ENCODE measurements at places on chromosomes 3 and 15.

DNA sequence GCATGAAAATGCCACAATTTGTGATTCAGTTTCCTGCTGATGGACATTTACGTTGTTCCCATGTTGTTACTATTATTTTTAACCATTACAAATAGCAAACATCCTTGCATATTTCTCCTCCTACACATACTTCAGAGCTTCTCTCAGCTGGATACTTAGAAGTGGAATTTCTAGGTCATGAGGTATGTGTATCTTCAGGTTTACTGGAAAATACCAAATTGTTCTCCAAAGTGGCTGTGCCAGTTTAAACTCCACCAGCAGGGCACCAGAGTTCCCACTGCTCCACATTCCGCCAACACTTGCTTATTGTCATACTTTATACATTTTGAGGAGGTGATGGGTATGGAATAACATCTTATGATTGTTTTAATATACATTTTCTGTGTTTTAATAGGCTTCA lies 45.7 kb downstream of the PRR23E start:
- no peak for DNase-seq

- DNase-seq = no peak
Observed at GRCh38 chr3:69781593-69781992, 42.3 kb downstream of the MITF start.

- no peak for DNase-seq
Observed at GRCh38 chr3:135803028-135803692, 162.4 kb upstream of the PPP2R3A start.

DNA sequence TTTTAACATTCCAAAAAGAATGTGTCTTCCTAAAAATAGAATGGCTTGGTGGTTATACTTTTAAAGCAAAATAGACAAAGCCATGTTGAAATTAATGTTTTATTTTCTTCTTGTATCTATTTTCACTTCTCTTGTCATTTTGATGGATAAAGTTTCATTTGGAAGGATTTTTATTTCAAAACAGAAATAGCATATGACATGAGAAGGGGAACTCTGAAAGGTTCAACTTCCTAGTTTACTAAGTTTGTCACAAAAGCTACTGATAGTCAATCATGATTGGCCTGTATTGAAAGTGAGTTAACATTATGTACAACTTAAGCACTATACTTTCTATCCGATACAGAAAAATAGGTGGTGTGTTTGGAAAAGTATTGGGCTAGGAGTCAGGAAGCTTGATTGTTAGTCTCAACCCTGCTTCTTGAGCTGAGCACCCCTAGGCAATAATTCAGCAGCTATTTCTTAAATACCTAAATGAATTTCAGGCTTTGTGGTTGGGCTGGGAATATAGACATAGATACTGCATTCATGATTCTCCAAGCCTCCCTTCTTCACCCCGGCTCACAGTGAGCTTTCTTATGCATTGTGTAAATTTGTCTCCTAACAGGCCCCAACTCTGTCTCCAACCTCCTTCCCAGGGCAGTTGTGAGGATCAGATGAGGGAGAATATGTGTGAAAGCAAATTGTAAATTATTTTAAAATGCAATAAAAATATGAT lies 46.9 kb upstream of the CSPG4 start:
- DNase-seq = no peak

DNA sequence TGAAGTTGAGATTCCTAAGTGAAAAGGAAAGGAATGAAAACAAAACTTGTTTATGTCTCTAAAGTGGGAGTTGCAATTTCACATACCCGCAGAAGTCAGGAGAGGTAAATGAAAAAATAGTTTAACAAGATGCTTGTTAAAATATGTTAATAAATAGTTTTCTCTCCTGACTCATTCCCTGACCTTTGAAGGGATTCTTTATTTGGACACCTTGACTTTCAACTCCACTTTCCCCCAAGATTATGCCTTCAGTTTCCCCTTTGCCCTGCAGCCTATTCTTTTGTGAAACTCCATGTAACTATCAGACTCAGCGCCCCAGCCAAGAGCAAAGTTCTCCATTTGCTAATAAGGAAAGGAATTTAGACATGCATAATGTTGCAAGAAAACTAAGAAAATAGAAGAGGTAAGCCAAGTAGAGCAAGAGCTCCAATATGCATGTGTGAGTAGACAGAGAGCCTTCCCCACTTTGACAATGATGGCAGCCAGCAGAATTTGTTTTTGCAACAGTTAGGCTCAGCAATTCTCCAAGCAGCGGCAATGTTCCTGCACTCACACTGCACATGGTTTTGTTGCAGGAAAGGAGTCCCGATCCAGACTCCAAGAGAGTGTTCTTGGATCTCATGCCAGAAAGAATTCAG lies 61.2 kb downstream of the CD200 start:
- DNase-seq = no peak

GRCh38 chr3:52458770-52459545 lies 3.6 kb downstream of the NISCH start:
- no peak for DNase-seq

DNA sequence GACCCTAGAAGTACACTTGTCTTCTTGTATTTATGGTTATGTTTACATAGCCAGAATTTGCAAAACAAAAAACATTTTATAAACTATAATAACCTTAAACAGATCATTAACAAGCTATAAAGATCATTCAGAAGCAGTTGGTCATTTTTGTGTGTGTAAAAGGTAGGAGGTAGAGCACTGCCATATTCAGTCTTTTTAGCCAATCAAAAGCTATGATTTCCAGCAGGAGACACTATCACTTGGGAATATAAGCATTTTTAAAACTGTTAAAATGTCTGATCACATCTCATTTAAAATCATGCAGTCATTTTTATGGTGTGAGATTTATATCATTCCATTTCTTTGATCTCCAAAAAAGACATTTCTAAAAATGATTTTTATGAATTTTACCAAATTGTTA lies 42.6 kb upstream of the ATP2C1 start:
- DNase-seq = no peak

DNA sequence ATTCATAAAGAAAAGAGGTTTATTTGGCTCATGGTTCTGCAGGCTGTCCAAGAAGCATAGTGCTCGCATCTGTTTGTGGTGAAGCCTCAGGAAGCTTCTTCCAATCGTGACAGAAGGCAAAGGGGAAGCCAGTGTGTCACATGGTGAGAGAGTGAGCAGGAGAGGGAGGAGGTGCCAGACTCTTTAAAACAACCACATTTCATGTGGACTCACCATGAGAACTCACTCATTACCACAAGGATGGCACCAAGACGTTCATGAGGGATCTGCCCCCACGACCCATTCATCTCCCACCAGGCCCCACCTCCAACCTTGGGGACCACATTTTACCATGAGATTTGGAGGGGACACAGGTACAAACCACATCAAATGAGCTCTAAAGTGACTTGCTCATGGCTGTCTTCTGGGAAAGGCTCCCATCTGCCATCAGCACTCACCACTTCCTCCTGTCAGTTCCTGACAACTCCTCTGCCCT lies 327.3 kb upstream of the TLE3 start:
- no peak for DNase-seq

DNA sequence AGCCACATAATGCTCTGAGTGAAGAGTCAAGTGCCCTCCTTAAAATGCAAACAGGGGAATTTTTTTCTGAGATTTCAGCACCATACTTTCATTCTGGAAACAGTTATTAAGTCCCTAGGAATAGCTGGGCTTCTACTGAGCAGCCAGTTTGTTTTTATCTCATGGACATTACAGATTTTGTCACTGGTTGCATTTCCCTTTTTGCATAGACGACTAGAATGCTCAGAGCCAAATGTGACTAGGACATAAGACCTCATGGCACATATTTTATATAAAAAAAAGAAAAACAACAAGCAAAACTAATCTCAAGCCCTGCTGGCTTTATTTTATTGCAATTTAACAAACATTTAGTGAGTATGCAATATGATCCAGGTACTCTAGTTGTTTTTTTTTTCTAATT lies 112.7 kb upstream of the NANOGP8 start:
- no peak for DNase-seq

- no peak for DNase-seq
Observed at GRCh38 chr15:99247062-99247461, 2.3 kb downstream of the TTC23 start.

- DNase-seq = no peak
Observed at GRCh38 chr15:40312370-40313158, 4.8 kb upstream of the PLCB2 start.

DNA sequence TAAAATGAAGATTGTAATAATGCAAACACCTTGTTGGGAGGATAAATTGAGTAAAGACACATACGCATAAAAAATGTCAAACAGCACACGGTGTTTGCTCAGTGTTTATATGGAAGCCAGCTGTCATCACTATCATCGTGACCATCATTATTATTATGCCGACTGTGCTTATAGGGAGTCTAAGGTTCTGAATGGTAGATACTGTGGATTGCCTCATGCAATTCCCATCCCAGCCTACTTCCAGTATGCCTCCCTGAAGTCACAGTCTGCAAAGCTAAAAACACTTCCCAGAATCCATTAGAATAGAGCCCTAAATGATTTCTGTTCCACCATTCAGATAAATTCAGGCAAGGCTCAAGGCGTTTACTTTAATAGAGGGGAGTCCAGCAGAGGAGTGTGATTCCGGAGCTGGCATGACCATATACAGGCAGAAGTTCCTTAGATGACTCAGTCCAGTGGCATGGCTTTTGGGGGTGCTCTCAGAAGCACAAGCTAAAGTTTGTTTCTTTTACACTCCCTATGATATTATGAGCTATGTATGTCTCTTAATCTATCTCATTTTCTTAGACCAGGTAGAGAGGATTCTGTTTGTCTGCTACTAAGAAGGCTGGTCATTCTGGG lies 148.7 kb downstream of the MEX3B start:
- no peak for DNase-seq

GRCh38 chr3:70861855-70862254 lies 549.4 kb upstream of the MDFIC2 start:
- DNase-seq = no peak

- no peak for DNase-seq
Observed at GRCh38 chr3:48268381-48268935, 27.6 kb downstream of the ZNF589 start.

DNA sequence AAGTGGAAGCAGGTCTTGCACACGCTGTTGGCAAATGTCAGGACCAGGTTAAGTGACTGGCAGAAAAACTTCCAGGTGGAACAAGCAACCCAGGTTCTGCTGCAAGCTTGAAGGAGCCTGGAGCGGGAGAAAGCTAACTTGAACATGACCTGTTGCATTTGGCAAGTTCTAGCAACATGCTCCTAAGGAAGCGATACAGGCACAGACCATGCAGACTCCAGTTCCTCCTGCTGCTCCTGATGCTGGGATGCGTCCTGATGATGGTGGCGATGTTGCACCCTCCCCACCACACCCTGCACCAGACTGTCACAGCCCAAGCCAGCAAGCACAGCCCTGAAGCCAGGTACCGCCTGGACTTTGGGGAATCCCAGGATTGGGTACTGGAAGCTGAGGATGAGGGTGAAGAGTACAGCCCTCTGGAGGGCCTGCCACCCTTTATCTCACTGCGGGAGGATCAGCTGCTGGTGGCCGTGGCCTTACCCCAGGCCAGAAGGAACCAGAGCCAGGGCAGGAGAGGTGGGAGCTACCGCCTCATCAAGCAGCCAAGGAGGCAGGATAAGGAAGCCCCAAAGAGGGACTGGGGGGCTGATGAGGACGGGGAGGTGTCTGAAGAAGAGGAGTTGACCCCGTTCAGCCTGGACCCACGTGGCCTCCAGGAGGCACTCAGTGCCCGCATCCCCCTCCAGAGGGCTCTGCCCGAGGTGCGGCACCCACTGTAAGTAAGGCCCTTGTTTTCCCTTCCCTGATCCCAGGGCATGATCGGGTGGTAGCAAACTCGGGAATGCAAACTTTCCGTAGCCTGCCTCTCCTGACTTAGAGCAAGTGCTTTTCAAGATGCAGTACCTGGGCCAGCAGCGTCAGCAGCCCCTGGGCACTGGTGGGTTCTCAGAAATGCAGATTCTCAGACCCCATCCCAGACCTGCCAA lies 759 bp downstream of the GALNT15 start:
- peak; percentile 36 for DNase-seq

GRCh38 chr15:87669846-87670245 lies 586.7 kb downstream of the NTRK3 start:
- DNase-seq = no peak

DNA sequence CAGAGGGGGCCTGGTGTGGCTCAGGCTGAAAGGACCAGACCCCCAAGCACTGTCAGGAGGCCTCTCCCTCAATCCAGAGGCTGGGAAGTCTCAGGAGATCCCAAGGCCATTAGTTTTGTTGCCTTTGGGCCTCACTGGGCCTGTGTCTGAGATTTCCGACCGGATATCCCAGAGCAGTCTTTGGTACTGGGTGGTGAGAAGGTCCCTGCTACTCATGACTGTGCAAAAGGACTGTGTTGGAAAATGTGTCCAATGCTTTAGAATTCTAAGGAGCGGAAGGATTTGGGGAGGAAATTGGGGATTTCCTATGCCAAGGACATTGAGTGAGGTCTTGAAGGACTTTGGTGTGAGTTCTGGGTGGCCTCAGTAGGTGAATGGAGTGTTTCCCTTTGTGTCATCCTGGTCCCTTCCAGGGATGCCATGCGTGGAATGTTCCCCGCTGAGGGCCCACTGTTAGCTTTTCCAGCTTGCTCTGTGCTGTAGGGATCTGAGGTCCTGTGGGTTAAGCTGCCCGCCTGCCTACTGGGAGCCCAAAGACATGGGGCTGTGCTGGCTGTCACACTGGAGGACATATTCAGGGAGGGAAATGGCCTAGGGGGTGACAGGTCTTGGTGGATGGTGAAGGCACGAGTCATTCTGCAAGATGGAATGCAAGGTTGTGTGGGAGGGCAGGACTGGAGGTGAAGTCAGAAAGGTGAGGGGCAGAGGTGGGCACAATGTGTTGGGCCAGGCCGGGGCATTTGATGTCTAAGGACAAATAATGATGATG lies 16.4 kb downstream of the SMAD6 start:
- DNase-seq = no peak

- no peak for DNase-seq
Observed at GRCh38 chr3:89173546-89173945, 66.1 kb downstream of the EPHA3 start.

GRCh38 chr3:160641665-160642309 lies 35.2 kb upstream of the ARL14 start:
- DNase-seq = no peak

- no peak for DNase-seq
Observed at GRCh38 chr3:162769564-162769963, 1273.0 kb downstream of the OTOL1 start.

DNA sequence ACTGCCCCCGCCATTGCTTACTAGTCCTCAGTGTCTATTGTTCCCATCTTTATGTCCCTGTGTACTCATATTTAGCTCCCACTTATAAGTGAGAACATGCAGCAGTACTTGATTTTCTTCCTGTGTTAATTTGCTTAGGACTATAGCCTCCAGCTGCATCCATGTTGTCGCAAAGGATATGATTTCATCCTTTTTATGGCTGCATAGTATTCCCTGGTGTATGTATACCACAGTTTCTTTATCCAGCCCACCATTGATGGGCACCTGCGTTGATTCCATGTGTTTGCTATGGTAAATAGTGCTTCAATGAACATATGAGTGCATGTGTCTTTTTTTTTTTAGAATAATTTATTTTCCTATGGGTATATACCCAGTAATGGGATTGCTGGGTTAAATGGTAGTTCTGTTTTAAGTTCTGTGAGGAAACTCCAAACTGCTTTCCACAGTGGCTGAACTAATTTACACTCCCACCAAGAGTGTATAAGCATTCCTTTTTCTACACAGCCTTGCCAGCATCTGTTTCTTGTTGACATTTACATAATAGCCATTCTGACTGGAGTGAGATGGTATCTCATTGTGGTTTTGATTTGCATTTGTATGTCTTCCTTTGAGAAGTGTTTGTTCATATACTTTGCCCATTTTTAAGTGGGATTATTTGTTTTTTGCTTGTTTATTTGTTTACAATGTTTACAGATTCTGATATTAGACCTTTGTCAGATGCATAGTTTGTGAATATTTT lies 53.7 kb downstream of the GALK2 start:
- DNase-seq = no peak

GRCh38 chr3:170529912-170530311 lies 56.0 kb downstream of the SLC7A14 start:
- DNase-seq = no peak

Data from substantia nigra (tissue), 51 donors.